Caco-2 (cell line): ENCODE measurements at places on chromosomes 2 and 18. TPM values are rescaled to one million over a fixed set of nuclear protein-coding genes. Genes with fewer than 3 reads are reported as not detected.

The MC2R gene
- total RNA-seq = not detected in 2 replicates

The UGT1A7 gene
- 0.18 and 0.63 TPM in 2 replicates for total RNA-seq

GRCh38 chr2:115165529-115166109 lies 723.2 kb downstream of the DPP10 start:
- H3K27me3 ChIP-seq = no peaks in the 10 kb centered on the region
- H3K36me3 ChIP-seq = no peaks in the 10 kb centered on the region
- H3K4me1 ChIP-seq = no peaks in the 10 kb centered on the region
- no peak for DNase-seq
- no peak overlapping the region for H3K27ac ChIP-seq

The SRSF7 gene
- total RNA-seq = 224 and 233 TPM in 2 replicates

DNA sequence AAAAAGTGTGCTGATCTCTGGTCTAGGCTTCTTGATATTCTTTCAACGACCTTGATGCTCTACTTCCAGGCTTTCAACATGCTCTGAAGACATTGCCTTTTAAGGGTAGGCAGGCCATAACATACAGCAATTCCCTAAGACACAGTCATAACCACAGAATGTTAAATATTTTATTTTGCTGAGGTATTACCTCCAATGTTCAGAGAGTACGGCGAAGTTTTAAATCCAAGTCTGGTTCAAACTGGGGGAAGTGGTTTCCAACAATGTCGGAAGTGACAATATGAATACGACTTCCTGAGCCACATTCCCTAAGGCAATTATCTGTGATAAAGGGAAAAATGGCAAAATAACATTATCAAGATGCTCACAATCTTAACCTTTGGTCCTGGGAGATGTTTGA lies 1077.9 kb upstream of the PIK3C3 start:
- H3K36me3 ChIP-seq = no peaks in the 10 kb centered on the region
- H3K27ac ChIP-seq = no peak overlapping the region
- no peak for DNase-seq

GRCh38 chr2:127887776-127888130 lies 2.0 kb upstream of the AMMECR1L start:
- peak overlapping the region; percentile 36; the same call in 1 of the 2 replicates for H3K4me3 ChIP-seq
- no peaks in the 10 kb centered on the region; the same call in 1 of the 2 replicates for H3K36me3 ChIP-seq
- DNase-seq = no peak
- H3K27me3 ChIP-seq = no peaks in the 10 kb centered on the region
- no peak overlapping the region for H3K27ac ChIP-seq

GRCh38 chr2:105432749-105433148 lies 33.9 kb upstream of the FHL2 start:
- no peaks in the 10 kb centered on the region for H3K36me3 ChIP-seq
- no peak overlapping the region for H3K4me3 ChIP-seq
- no peaks in the 10 kb centered on the region for H3K27me3 ChIP-seq
- H3K4me1 ChIP-seq = no peaks in the 10 kb centered on the region

GRCh38 chr2:9213477-9214051 lies 7.0 kb downstream of the ASAP2 start:
- no peak for DNase-seq
- 0 out of 2 replicates have a peak, but pooled peaks cover 1% of the 10 kb centered on the region for H3K36me3 ChIP-seq
- peak overlapping the region; percentile 38 for H3K27ac ChIP-seq
- no peak overlapping the region for H3K4me3 ChIP-seq
- H3K4me1 ChIP-seq = peaks cover 39% of the 10 kb centered on the region

The RGPD3 gene
- 0.14 and 0.27 TPM in 2 replicates for total RNA-seq
